ENCODE measurements at places on chromosomes 13 and 19. TPM values are rescaled to one million over a fixed set of nuclear protein-coding genes. Genes with fewer than 3 reads are reported as not detected.

Gene RASL11A
- 6.3 TPM for total RNA-seq

Gene SELENOV
- total RNA-seq = not detected

Gene IGFL1
- total RNA-seq = not detected

Gene PTH2
- total RNA-seq = not detected

Gene KLK3
- total RNA-seq = not detected

Gene CACNA1A
- 30.2 TPM for total RNA-seq

Gene PROZ
- total RNA-seq = not detected

Gene SNAPC2
- total RNA-seq = 14.9 TPM

Gene PLIN4
- total RNA-seq = 2.9 TPM

Gene TGFBR3L
- total RNA-seq = 5.6 TPM

Gene ZNF222
- total RNA-seq = 4.2 TPM

Gene C19orf33
- not detected for total RNA-seq

Gene NLRP9
- total RNA-seq = not detected

Gene GPR12
- total RNA-seq = not detected

Gene HCN2
- total RNA-seq = 2.4 TPM

Gene APOE
- 2.0 TPM for total RNA-seq

Gene CNN1
- total RNA-seq = 25.2 TPM

Gene CCDC169
- total RNA-seq = 1.6 TPM

Gene ZNF497
- 0.91 TPM for total RNA-seq

Gene DACT3
- total RNA-seq = 6.8 TPM

Gene OVOL3
- not detected for total RNA-seq

Gene LRG1
- not detected for total RNA-seq

Gene SOX21
- total RNA-seq = 0.07 TPM

Gene PAN3
- 19.9 TPM for total RNA-seq

Gene DIAPH3
- total RNA-seq = 4.7 TPM

Gene ZNF730
- total RNA-seq = 0.26 TPM

Gene SHANK1
- total RNA-seq = 6.4 TPM

Gene METTL21C
- total RNA-seq = not detected

Gene NANOS3
- not detected for total RNA-seq

Gene C19orf67
- total RNA-seq = not detected

Gene CEACAM1
- total RNA-seq = not detected

Gene PSG2
- total RNA-seq = 0.73 TPM

Gene CEACAM4
- total RNA-seq = not detected

Gene ENOX1
- total RNA-seq = 5.5 TPM

Gene SIGLEC10
- total RNA-seq = not detected

Gene ZNF845
- 7.3 TPM for total RNA-seq

Gene MCF2L
- 0.36 TPM for total RNA-seq

Gene RAB20
- 14.8 TPM for total RNA-seq

Gene ZNF136
- total RNA-seq = 7.4 TPM

Gene NRTN
- 0.07 TPM for total RNA-seq

Gene ZNF790
- 8.1 TPM for total RNA-seq

Gene LGALS4
- not detected for total RNA-seq

Gene ZNF492
- 0.20 TPM for total RNA-seq
